ENCODE measurements at places on chromosomes 2 and 18. TPM values are rescaled to one million over a fixed set of nuclear protein-coding genes. Genes with fewer than 3 reads are reported as not detected.

CDH7 gene
- total RNA-seq: not detected

PCARE gene
- 0.11 TPM for total RNA-seq

KCNG2 gene
- not detected for total RNA-seq

TMEM247 gene
- total RNA-seq: not detected

GCKR gene
- total RNA-seq: not detected

KCNK3 gene
- total RNA-seq: 5.6 TPM

GRCh38 chr2:30351116-30351515 is 95.9 kb upstream of the LCLAT1 start:
- no peak for DNase-seq

- no peak for DNase-seq
Measured at GRCh38 chr2:58660046-58660445, 418.9 kb upstream of the FANCL start.

DNA sequence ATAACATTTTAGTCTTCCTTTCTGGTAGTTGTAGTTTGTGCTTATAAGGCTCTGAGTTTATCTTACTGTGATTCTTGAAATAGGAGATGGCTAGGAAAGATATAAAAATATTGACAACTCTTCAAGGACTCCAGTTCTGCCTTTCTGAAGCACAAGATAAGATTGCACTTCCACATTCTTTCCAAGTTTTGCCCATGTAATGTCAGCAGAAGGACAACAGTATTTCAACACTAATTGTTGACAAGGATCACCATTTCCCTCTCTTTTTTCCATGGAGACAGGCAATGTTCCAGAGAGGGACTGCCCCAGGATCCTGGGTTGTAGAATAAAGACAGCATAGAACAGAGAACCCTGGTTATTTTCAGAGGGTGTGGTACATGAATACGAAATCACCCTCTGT is 279.1 kb upstream of the CNTNAP5 start:
- DNase-seq: no peak

DNA sequence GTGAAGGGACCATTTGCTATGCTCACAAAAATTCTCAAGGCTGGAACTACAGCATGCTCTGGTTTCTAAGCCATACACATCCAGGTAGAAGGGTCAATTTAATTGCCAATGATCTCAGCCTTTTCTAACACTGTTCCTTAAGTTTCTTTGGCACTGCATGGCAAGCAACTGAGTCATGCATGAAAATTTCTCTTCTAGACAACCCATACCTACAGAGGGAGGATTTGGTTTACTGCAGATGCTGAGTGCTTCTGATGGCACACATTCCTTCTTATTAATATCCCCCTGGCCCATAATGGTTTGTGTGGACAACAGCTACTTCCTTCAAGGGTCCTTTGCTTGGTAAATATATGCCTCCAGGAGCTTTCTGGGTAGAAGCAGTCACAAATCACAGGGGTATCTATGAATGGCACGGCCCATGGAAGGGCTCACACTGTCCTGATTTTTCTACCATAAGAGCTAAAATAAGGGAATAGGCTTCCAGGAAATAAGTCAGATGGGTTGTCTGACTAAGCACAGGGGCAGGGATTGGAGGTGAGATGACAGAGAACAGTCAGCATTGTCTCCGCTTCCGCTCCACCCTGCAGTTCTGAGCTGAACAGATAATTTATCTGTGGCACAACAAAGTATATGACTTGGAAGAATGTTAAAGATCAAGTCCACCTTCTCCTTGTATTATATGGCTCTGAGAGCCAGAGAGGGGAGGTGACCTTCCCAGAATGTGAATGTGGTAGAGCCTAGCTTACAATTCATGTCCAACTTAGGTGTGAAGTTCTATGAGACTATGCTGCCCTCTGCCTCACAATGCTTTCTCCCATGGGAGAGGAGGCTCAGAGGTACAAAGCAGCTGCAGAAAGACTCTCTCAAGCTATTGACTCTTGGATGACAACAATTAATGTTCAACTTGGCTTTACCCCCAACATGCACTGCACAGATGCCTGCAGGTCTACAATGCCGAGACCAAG is 199.2 kb upstream of the TNP1 start:
- DNase-seq: no peak

GRCh38 chr2:192230889-192231453 is 36.2 kb upstream of the TMEFF2 start:
- no peak for DNase-seq

DNA sequence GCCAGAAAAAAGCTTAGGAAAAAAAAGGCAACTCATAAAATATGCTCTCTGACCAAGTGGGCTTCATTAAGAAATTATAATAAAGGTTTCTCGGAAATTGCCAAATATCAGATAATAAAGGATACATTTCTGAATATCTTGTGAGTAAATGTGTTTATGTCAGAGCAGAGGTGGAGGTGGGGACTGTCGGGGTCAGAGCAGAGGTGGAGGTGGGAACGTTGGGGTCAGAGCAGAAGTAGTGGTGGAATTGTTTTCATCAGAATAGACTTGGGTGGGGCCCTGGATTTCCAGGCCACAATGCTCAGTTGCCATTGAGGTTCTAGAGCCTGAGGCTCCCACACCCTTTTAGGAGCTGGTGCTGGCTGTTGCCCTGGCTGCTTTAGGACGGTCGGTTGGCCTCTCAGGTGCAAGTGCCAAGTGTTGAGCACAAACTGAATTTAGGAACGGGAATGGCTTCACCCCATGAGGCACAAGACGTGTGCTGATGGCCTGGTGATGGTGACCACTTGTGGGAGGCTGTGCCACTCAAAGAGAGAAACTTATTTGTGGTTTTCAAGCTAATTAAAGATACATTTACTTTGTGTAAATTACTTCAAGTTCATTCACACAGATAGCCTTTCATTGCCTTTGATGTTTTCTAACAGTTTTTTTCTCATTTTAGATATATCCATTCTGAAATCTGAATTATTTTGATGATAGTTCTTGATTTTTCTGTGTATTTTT is 131.5 kb downstream of the ATP9B start:
- DNase-seq: no peak

GRCh38 chr2:160336105-160336504 is 136.0 kb upstream of the ITGB6 start:
- DNase-seq: no peak

Measured in thyroid gland (tissue), 4 donors.